ENCODE measurements at places on chromosomes 5 and 9.

GRCh38 chr5:94376672-94377345 lies 241.6 kb downstream of the KIAA0825 start:
- no peak for DNase-seq

GRCh38 chr5:56244627-56245026 lies 11.5 kb upstream of the ANKRD55 start:
- DNase-seq = no peak

DNA sequence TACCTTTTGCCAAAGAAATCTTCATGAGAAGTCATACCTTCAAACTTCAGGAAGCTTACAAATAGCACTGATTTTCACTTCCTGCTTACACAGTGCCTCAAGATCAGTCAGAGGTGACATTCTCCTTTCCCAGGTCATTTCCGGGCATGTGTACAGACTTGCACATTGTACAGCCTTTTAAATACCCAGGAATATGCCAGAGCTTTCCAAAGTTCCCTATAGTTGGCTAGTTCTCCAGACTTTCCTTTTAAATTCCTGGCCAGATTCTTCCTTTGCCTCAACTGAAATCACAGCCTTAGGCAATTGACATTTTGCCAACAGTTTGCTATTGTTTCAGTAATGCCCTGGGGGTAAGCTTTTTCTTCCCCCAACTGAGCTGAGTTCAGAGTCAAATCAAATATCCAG lies 47.2 kb downstream of the RFX3 start:
- no peak for DNase-seq

GRCh38 chr9:95508968-95509850 lies 7.6 kb downstream of the PTCH1 start:
- no peak for DNase-seq

GRCh38 chr9:3475300-3476020 lies 50.3 kb downstream of the RFX3 start:
- DNase-seq = no peak

GRCh38 chr5:125492977-125493376 lies 746.5 kb upstream of the ZNF608 start:
- DNase-seq = no peak

GRCh38 chr5:65481171-65481581 lies 544 bp downstream of the ADAMTS6 start:
- no peak for DNase-seq

DNA sequence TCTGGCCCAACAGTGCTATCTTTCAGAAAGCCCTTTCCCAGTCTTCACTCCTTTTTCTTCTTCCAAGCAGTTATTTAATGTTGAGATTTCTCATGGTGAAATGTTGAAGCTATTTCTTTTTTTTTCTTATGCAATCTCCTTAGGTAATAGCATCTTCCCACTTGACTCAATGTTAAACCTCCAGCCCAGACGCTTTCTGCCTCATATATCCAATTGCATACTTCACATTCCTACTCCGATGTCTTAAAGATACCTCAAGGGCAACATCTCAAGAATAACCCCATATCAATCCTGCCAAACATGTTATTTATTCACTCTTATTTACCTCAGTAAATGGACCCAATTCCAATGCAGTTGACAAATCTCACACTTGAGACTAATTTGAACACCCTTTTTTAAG lies 187.3 kb downstream of the CDH12 start:
- no peak for DNase-seq

- DNase-seq = no peak
These were observed 805.4 kb upstream of the CDH6 start for GRCh38 chr5:30387974-30388632.

DNA sequence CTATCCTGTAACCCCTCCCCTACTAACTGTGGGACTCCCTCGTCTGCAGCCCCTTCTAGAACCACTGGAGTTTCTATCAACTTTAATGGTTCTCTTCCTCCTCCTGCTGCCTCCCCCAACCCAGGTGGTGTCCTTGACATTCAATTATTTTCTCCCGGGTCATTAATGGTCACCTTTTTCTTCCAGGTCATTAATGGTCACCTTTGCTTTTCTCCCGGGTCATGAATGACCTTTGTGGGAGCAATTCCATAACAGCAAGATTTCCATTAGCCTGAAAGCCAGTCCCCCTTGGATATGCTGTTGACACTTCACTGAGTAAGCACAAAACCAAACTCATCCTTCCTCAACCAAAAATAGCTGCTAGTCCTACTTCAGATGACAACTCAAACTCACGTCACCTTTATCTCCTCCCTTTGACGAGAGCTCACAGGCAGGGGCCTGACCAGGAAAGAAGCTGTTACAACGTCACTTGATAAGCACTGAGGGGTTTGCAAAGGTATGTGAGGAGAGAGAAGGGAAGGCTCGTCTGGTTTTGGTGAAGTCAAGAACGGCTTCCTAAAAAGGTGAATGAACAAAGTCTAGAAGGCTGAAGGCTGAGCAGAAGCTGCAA lies 10.9 kb downstream of the CCDC127 start:
- no peak for DNase-seq

- DNase-seq = no peak
These were observed 27.3 kb downstream of the MACROH2A1 start for GRCh38 chr5:135371622-135372232.

- DNase-seq = no peak
These were observed 50.6 kb upstream of the KLF4 start for GRCh38 chr9:107540164-107540561.

DNA sequence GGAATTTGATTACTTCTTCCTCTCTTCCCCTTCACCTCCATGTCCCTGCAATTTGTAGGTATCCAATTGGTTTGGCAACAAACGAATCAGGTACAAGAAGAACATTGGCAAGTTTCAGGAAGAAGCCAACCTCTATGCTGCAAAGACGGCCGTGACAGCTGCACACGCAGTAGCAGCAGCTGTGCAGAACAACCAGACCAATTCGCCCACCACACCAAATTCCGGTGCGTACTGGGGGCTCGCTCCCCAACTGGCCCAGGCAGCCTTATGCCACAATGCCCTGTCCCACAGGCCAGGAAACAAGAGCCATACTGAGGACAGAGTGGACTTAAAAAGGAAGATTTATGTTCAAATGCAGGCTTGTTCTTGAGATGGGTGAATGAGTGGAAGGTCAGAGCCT lies 213.5 kb downstream of the PBX3 start:
- no peak for DNase-seq

DNA sequence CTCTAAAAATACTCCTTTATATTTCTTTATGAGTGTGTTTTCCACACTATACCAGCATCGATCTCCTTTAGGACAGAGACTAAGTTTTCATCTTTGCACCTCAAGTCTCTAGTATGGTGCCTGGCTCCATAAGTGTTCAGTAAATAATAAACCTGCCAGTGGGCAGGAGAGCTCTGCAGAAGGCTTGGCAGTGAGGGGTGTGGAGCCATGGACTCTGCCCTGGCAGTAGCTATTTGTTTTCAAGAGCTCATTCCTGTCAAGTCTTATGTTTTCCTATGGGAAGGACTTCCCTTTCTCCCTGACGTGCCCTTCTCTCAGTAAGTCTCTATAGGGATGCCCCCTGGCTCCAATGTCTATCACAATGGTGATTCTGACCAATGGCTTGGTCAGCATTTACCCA lies 252.2 kb downstream of the PIK3R1 start:
- DNase-seq = no peak

DNA sequence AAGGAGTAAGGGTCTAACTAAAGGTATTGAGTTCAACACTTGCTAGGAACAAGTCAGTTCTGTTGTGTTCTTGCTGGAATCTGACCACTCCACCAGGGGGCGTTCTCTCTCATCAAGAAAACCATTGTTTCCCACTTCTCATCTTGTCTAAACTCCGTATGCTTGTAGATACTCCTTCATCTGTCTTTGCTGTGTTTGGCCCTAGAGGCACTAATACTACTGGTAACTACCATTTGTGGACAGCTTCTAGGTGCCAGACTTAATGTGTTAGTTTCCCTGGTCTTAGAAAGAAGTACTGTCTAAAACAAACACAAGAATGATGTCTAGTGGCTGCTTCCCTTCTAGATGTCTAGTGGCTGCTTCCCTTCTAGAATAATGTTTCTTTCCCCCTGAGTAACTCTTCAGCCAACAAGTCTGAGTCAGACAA lies 18.7 kb upstream of the PTPDC1 start:
- peak; percentile 65 for DNase-seq

- no peak for DNase-seq
These were observed 198.4 kb upstream of the MEF2C start for GRCh38 chr5:89081360-89081759.

GRCh38 chr5:149108651-149109280 lies 32.5 kb upstream of the ABLIM3 start:
- no peak for DNase-seq

GRCh38 chr5:10831419-10831818 lies 70.4 kb upstream of the DAP start:
- DNase-seq = no peak

GRCh38 chr5:118211606-118212005 lies 776.7 kb downstream of the DTWD2 start:
- DNase-seq = no peak

GRCh38 chr5:1004461-1005248 lies 3.9 kb upstream of the NKD2 start:
- DNase-seq = no peak

Measured in activated CD4-positive, alpha-beta T cell treated with anti-CD3 and anti-CD28 coated beads for 24 hours (primary cell).